RCC 7860 (cell line): ENCODE measurements at places on chromosomes 4 and X.

DNA sequence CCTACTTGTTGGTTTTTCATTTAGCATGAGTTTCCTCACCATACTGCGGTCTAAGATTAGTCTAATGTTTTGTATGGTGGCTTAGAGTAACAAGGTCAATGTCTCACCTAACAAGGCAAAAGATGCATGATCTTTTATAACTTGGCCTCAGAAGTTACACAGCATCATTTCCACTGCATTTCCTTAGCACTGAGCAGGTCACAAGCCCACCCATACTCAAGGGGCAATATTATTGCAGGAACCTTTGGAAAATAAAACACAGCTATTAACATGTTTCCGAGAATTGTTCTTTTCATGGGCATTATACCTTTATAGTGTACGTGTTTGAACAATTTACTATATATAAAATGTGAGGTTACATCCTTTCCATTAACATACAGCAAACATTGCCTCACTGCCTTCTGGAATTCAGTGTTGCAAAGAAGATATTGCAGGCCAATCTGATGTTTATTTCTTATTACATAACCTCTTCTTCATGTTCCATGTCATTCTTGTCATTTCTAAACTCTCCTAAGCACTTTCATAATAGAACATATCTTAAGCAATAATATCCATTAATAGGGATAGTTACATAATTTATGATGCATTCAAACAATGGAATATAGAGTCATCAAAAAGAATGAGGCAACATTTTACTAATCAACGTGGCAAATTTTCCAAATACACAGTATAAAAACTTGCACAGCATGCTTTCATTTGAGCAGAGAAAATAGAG, 153.8 kb downstream of the AREG start:
- no peak for DNase-seq

DNA sequence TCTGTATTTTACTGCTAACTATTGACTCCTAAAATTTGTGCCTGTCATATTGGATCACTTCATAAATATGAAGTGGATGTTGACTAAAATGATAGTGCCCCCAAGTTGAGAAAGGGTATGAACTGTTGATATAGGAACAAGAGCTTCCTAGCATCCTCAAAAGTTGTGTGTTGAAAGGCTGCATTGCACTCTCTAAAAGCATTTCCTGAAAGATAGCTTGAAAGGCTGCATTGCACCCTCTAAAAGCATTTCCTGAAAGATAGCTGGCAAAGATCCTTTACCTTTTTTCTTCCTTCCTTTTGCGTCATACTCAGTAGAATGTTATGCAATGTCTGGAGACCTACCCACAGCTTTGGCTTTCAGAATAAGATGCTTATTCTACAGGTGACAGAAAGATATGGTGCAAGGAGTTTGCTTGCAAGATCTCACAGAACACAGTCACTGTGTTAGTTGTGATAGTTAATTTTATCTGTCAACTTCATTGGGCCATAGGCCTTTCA, 274.6 kb upstream of the GALNTL6 start:
- DNase-seq: no peak

- DNase-seq: no peak
Measured at GRCh38 chrX:119502727-119503483, 34.7 kb downstream of the SLC25A5 start.

- no peak for DNase-seq
Measured at GRCh38 chrX:144798972-144799371, 448.3 kb upstream of the SPANXN1 start.

DNA sequence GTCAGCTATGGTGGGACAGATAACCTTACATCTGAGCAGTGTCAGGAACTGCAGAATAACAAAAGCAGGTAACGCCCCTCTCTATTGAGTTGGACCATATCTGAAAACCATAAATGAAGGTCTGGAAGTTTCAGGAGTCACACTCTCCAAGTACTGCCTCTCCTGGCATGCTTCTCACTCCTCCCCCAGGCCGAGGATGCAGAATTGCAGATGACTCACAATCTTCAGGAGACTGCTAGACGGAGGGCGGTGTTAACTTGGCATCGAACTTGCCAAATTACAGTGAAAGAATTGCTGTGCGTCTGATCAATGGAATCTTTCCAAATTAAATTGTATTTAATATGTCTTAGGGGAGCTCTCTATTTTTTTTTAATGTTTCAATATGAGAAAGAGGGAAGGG, 67.1 kb upstream of the TRIM2 start:
- peak; percentile 41 for DNase-seq

GRCh38 chr4:2940267-2941137, 22.7 kb downstream of the NOP14 start:
- no peak for DNase-seq

DNA sequence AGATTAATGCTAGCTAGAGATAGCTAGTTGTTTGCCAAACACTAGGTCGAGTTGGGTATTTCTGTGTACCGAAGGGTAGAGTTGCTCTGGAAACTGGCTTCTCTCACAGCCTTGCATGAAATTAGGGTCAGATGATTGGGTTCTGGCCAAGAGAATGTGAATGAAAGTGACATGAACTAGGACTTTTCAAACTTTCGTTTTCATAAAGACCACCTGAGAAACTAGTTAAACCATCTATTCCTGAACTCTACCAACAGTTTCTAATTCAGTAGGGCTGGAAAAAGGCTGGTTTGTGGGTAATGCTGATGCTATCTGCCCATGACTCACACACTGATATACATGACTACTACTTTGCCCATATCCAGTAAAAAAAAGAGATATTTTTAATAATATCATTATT, 157.6 kb downstream of the GASK1B start:
- peak; percentile 67 for DNase-seq

DNA sequence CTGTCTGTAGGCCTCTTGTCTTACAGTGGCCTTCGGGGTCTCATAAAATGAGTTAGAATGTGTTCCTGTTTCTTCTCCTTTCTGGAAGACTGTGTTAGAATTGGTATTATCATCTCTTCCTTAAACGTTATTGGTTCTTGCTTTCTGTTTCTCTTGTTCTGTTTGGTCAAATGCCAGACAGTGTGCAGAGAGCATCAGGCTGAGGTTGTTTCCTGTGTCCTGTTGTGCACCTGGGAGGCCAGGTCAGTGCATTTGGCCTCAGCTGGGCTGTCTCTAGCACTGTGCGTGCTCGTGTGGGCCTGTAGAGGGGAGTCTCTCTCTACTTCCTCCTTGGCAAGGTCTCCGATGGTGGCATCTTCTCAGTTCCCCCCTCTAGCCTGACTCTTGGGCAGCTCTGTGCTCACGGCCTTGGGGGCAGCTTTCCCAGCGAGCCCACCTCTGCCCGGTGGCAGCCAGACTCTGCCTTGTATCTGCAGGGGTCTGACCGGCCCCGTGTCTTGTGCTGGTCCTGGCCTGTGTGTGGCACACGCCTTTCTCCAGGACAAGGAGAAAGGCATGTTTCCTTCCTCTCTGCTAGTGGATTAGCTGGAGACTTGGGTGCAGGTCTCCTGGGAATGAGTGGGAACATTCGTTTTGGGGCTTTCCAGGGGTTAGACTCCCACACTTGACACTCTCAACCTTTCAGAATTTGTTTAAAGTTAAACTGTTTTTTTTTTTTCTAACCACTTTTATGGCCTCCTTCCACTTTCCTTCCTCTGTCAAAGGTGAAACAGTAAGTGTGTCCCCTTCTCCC, 62.3 kb downstream of the FAM193A start:
- DNase-seq: no peak

GRCh38 chr4:70754470-70754869, 32.7 kb downstream of the RUFY3 start:
- DNase-seq: no peak

DNA sequence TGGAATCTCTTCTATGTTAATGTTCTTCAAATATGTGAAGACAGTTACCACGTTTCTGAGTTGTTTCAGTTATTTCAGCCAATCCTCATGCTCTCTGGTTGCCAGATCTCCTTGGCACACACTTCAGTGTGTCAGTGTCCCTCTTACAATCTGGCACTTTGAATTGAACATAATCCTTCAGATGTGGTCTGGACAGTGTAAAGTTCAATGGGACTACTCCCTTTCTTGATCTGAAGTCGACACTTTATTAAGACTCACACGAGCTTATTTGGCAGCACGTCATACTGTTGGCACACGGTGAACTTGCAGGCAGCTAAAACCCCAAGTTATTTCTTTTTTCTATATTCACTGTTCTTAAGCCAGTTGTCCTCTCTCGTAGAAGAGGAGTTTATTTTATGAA, 28.2 kb downstream of the ARSJ start:
- DNase-seq: no peak

GRCh38 chr4:70179811-70180210, 15.7 kb upstream of the ODAM start:
- DNase-seq: no peak

DNA sequence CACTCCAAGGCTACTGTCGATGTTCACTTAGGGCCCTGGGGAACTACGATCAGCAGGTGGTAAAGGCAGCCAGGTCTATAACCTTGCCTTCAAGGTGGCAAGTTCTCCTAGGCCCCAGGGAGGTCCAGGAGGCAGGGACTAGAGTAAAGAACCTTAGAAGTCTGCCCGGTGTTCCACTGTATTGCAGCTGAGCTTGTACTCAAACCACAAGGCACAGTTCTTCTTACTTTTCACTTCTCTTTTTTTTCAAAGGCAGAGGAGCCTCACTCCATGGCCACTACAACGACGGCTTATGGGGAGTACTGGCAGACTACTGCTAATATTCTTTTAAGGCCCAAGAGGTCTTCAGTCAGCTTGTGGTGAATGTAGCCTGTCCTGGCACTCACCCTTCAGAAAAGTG, 78.8 kb upstream of the GPR174 start:
- no peak for DNase-seq

GRCh38 chrX:120560405-120560841, 339 bp downstream of the CUL4B start:
- DNase-seq: no peak

GRCh38 chrX:19683817-19684216, 168.5 kb upstream of the MAP3K15 start:
- DNase-seq: no peak

DNA sequence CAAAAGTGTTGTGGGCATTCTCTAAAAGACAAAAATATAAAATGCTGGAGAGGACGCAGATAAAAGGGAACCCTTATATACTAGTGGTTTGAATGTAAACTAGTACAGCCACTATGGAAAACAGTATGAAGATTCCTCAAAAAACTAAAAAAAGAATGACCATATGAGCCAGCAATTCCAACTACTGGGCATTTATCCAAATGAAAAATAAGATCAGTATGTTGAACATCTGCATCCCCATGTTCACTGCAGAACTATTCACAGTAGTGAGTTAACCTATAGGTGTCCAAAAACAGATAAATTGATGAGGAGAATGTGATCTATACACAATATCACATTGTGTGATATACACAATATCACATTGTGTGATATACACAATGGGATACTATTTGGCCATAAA, 1615.3 kb downstream of the PCDH18 start:
- DNase-seq: no peak

GRCh38 chr4:170497689-170498088, 407.9 kb upstream of the AADAT start:
- no peak for DNase-seq

GRCh38 chrX:42530027-42530426, 247.9 kb downstream of the PPP1R2C start:
- DNase-seq: peak; percentile 62

- DNase-seq: no peak
Measured at GRCh38 chr4:104352211-104352610, 142.5 kb downstream of the CXXC4 start.

- no peak for DNase-seq
Measured at GRCh38 chr4:53693909-53694308, 102.6 kb upstream of the LNX1 start.

GRCh38 chr4:47372561-47372960, 90.9 kb downstream of the COMMD8 start:
- DNase-seq: no peak

DNA sequence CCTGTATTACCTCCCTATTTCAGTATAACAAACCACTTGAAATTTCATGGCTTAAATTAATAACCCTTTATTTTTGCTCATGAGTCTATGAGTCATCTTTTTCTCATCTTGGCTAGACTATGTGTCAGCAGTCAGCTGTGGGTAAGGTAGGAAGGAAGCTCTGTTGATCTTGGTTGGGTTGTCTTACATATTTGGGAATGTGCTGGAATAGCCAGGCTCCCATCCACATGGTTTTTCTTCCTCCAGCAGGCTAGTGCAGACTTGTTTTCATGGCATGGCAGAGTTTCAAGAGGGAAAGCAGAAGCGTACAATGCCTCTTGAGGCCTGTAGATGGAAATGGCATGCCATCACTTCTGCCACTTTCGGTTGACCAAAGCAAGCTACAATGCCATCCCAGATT, 89.7 kb downstream of the LINC00632 start:
- no peak for DNase-seq

DNA sequence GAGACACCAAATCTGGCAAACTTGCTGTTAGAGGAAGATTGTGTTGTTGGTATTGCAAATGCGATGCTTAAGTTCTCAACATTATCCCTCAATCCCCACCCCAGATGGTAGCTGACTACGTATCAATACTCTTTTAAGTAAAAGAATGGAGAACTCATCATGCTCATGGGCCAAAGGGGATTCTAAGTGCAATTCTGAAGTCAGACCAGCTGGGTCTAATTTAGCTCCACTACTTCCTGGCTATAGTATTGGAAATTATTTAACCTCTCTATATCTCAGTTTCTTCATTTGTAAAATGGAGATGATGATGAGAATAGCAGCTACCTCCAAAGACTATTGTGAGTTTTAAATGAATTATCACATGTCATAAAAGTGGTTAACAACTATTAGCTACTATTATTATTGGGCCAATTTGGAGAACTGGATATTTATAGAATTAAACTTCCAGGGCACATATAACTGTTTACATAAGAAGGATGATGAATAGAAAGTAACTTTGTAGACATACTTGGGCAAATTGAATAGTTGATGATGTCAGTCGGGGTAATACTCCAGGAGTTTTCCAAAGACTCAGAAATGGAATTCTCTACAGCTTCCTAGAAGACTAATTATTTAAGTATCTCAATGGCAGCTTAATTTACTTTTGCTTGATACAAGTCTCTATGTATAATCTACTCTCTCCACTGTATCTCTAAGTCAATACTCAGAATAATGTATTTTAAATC, 5.0 kb upstream of the SLAIN2 start:
- no peak for DNase-seq

- no peak for DNase-seq
Measured at GRCh38 chrX:110178179-110178865, 139.6 kb downstream of the AMMECR1 start.

DNA sequence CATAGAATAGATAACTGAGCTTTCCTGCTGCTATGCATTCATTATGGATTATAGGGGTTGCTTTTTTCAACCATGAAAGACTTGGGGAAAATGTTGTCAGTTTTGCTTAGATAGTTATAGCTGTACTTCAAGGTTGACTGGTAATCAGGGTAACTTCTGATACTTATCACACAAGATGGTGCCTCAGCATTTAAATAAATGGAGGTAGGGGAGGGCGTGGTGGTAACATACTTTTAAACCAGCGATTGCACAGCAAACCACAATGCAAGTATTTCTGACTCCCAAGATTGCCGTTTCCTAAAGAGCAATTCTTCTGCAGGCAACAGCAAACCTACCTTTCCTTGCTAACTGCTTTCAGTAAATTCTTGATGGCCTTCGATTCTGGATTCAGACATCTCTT, 1.3 kb downstream of the CXCL10 start:
- DNase-seq: no peak

- DNase-seq: no peak
Measured at GRCh38 chr4:10384974-10385373, 72.3 kb downstream of the ZNF518B start.
